ENCODE measurements at places on chromosomes 3 and 15. TPM values are rescaled to one million over a fixed set of nuclear protein-coding genes. Genes with fewer than 3 reads are reported as not detected.

IL17RE gene
- 1.2 TPM for total RNA-seq

C2CD4B gene
- total RNA-seq, result not detected

ALDH1L1 gene
- not detected for total RNA-seq

SIDT1 gene
- total RNA-seq, result 19.9 TPM

DNA sequence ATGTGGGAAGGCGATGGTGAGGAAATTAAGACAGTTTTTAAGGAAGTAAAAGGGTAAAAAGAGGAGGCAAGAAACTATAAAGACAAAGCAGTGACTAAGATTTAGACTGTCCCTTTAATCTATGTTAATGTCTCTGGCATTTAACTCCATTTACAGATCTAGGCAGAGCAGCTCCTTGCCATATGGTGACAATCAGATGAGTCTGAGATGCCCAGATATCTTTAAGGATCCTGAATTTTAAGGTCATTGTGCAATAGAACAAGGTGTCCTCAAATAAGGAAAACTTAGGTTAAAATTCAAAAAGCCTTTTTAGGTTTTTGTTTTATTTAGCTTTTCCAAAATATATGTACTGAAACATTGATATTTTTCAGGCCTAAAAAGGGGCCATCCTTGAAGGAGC lies 24.1 kb downstream of the RASGRP1 start:
- H3K36me3 ChIP-seq, result peaks cover 77% of the 10 kb centered on the region
- no peak overlapping the region for H3K4me3 ChIP-seq
- H3K27me3 ChIP-seq, result no peaks in the 10 kb centered on the region
- H3K27ac ChIP-seq, result peak overlapping the region; percentile 71

DNA sequence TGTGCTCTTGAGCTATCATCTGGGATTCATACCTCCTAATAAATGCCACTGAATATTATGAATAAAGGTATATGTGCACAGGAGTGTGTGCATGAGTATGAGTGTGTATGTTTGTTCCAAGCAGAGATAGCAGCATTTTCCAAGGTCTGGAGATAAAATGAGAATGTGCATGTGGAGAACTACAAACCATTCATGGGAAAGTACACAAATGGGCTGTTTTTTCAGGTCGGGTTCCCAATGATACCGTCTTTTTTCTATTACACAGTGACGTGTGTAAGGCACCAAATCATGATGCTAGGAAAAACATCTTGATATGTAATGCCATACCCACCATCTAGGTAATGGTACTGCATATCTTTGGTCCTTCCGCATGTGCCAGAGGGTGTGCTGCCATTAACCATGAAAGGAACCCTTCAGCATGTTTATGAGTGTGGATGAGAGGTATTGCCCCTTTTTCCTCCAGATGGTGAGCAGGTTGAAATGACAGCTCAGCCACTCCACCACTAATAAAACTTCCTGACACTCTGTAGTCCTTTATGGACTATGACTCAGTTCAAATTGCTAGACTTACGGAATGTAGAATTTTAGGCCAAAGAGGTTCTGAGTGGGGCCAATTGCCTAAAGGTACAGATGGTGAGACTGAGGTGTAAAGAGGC lies 36.4 kb upstream of the COPB2 start:
- H3K36me3 ChIP-seq, result peaks cover 2% of the 10 kb centered on the region
- peaks cover 2% of the 10 kb centered on the region for H3K4me1 ChIP-seq
- no peaks in the 10 kb centered on the region for H3K27me3 ChIP-seq

GRCh38 chr15:69701198-69701597 lies 248.6 kb downstream of the RPLP1 start:
- peaks cover 10% of the 10 kb centered on the region for H3K4me1 ChIP-seq
- DNase-seq, result no peak
- no peaks in the 10 kb centered on the region for H3K36me3 ChIP-seq

DNA sequence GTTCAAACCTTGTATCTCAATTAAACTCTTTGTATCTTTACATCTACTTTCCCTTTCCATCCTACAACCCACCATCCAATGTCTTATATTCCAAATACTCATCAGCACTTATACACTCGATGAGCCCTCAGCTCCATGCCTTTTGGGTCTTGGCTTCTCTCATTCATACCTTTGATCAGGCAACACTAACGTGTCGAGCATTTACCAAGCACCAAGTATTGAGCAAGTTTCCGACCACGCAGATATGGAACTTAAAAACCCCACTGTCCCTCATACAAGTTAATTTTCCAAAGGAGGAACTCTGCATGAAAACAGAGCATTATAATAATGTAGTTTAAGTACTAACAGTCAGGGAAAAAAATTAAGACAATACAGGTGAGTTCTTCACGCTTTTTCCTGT lies 102.8 kb downstream of the IL1RAP start:
- H3K27ac ChIP-seq, result peak overlapping the region; percentile 87
- no peak overlapping the region for H3K4me3 ChIP-seq
- H3K27me3 ChIP-seq, result no peaks in the 10 kb centered on the region
- DNase-seq, result peak; percentile 11
- H3K36me3 ChIP-seq, result peaks cover 48% of the 10 kb centered on the region
- H3K4me1 ChIP-seq, result peaks cover 58% of the 10 kb centered on the region

DNA sequence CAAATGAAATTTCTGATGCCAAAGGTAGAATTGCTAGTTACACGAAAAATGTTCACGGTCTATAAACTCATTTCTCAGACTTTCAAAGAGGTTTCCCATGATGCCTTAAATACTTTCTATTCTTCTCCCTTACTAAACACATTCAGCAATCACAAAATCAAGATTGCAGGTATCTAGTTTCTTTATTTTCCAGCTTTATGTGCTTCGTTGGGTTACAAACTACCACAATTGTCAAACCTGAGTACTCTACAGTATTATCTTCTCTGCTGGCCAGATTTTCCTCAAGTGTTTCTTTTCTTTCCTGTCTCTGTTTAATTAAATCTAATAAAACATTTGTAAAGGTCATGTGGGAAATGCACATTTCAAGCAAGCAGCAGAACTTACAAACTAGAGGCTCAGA lies 201.8 kb upstream of the ZNF385D start:
- H3K4me1 ChIP-seq, result no peaks in the 10 kb centered on the region
- DNase-seq, result no peak
- H3K27ac ChIP-seq, result no peak overlapping the region
- no peaks in the 10 kb centered on the region for H3K36me3 ChIP-seq
- no peaks in the 10 kb centered on the region for H3K27me3 ChIP-seq

- peaks cover 18% of the 10 kb centered on the region for H3K27me3 ChIP-seq
- no peaks in the 10 kb centered on the region for H3K36me3 ChIP-seq
- peaks cover 8% of the 10 kb centered on the region for H3K4me1 ChIP-seq
- H3K4me3 ChIP-seq, result no peak overlapping the region
Measured at GRCh38 chr3:115616461-115616860, 6.8 kb upstream of the GAP43 start.

Measured in activated naive CD8-positive, alpha-beta T cell treated with anti-CD3 and anti-CD28 coated beads for 36 hours (primary cell).